ENCODE measurements at places on chromosomes 1 and 21.

DNA sequence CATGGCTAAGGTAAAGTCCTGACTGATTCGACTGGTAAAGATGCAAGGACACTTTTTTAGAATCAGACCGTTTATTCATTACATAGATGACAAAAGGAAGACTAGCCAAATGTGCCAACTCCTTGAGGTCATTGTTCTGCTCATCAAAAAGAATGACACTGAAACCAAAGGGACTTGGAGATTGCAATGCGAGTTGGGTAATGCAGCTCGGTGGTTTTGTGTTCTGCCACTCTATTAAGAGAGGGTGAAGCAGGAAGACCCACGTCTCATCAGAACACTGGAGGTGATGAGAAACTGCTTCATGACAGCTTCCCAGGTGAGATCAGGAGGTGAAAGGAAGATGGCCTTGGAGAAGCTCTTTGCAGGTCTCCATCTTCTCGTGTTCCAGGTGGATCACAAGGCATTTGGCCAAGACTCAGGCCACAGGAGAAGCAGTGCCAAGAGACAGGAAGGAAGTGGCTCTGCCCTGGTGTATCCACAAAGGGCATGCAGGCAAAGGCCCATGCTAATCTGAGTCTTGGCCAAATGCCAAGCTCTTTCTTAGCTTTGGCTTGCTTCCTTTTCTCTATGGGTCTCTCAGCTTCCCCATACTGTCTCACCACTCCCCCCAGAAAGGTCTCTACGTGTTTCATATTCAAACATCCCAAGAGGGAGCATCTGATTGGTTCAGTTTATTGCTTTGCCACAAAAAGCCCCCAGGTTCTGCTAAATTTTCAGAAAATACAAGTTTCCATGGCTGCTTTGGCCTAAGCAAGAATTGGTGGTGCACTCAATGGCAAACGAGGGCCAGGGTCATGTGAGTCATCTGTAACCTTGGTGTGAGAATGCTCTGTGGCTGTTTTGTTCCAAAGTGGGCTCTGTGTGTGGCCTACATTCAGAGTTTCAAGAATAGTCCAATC lies 5.7 kb upstream of the CCT8 start:
- DNase-seq = no peak

DNA sequence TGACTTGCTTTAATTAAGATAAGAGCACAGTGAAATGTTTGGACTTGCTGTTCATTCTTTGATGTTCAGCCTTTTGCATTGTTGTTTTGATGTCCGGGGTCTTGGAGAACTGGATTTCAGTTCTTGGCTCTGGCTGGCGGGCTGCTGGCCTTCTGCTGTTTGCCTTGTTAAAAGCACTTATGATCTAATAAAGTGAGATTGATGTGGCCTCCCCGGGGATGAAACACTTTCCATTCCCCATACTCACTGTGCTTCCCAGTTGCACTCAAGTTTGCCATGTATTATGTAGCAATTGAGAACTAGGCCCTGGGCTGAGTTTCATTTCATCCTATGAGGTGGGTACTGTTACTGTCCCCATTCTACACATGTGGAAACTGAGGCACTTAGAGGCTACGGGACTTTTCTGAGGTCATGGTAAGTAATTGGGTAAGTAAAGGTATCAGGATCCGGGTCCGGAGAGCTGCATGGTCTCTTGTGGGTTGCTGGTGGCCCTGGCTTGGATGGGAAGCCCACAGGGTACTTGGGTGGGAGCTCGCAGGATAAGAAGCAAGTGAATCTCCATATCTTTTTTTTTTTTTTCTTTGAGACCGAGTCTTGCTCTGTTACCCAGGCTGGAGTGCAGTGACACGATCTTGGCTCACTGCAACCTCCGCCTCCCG lies 127.7 kb upstream of the ZBTB40 start:
- DNase-seq = no peak

DNA sequence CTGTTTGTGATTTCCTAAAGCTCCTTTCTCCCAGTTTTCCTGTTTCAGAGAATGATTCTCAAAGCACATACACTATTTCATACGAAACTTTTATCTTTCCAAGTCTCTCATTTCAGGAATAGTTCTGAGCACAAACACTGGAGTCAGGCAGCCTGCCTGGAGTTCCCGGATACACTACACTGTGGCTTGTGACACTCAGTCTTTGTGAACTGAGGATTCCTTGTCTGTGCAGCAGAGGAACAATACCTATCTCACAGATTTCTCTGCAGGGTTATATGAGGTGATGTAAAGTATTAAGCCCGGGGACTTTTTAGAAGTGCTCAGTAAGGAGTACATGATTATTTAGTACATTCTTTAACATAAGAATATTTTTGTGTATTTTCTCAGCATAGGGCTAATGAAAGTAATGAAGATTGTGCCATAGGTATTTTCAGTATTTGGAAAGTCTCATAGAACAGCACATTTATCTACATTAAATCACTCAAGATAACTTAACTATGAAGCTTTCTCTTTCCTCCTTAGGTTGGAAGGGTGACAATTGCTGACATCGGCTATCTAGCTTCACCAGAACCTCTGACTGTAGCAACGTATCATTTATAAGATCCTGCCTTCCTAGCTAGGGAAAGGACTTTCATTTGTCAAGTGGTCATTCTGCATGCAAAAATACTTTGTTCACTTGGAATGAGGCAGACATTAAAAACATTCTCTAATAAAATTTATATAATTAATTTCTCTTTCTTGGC lies 12.9 kb downstream of the GBP2 start:
- no peak for DNase-seq

DNA sequence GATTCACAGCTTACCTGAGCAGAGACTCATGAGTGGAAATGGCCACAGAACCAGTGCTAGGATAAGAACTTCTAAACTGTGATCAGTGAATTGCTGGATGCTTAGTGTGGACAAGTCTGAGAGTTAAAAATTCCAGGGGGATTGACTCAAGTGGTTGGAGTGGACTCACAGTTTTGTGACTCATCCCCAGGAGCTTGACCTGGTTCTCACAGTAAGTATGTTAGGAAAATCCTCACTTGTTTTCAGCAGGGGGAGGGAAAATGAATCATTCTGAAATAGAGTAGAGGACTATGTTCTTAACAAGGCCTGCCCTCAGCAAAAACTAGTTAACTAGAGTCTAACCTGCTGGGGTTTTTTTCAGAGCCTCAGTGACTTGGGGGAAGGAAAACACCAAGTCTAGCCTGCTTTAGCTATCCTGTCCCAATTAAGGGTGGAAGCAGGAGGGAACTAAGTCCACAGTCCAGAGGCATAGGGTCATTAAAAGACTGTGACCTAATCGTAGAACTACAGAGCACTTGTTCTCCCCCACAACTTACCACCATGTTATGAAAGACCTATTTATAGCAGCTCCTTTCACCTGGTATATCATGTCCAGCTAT lies 6.1 kb upstream of the CDC73 start:
- no peak for DNase-seq

DNA sequence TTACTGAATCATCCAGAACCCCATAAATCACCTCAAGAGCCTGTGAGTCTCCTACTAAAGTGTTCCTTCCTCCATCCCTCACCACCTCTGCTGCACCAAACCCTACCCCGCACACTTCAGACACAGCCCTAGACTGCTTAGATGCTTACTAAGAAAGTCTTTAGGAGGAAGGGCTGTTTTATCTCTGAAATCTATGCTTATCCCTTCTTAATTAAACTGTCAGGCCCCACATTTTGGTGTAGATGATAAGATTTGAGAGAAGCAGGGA lies 216.8 kb upstream of the SGIP1 start:
- DNase-seq = no peak

DNA sequence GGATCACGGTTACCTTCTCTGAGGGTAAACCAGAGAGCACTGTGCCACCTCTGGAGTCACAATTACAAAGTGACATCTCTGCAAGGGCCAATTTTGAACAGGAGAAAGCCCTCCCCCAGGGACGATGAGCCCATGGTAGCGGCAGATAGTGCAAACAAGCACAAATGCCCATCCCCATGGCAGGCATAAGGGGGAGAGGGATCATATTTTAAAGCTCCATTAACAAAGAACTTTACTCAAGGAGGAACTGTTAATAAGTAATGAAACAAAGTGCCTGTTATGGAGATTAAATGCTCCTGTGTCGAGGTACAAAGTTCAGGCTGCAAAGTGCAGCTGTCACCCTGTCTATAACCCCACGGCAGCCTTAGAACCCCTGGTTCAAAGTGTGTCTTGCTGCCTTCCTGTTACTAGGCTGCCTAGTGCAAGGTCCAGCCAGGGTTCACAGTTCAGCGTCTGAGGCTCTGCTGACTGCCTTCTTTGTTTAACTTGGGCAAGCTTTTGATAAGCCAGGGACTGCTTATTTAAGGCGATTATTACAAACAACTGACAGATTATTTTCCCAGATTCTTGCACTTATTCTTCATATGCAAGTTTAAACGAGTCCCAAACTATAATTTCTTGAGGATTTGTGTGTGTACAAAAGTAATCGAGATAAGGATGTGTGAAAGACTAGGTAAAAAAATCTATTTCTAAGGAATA lies 75.7 kb upstream of the NRIP1 start:
- no peak for DNase-seq

DNA sequence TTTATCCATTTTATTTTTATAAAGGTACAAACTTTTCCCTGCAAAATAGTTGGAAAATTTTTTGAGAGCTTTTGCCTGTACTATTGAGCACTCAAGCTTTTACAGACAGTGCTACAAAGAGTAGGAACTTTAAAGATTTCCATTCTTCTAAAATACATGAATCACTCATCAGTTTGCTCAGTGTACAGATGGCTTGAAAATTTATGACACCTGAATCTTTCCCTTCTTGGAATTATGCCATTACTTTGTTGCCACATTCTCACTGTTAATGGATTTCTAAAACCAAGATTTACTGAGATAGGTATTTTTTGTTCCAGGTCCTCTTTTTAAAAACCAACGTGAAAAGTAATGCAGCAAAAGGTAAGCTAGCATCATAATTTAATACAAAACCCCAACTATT lies 76.0 kb downstream of the GPATCH2 start:
- DNase-seq = no peak

- DNase-seq = no peak
Measured at GRCh38 chr1:212915245-212916091, 34.9 kb upstream of the VASH2 start.

DNA sequence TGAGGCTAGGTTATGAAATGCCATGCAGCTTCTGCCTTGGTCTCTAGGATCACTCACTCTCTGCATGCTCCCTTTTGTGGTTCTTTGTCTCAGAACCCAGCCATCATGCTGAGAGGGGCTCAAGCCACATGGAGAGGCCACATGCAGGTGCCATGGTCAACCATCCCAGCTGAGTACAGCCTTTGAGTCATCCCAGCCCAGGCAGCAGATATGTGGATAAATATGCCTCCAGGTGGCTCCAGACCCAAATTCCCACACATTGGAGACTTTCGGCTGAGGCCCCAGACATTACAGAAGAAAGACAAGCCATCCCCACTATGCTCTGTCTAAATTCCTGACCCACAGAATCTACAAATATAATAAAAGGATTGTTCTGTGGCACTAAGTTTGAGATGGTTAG lies 102.0 kb downstream of the LHX9 start:
- no peak for DNase-seq

DNA sequence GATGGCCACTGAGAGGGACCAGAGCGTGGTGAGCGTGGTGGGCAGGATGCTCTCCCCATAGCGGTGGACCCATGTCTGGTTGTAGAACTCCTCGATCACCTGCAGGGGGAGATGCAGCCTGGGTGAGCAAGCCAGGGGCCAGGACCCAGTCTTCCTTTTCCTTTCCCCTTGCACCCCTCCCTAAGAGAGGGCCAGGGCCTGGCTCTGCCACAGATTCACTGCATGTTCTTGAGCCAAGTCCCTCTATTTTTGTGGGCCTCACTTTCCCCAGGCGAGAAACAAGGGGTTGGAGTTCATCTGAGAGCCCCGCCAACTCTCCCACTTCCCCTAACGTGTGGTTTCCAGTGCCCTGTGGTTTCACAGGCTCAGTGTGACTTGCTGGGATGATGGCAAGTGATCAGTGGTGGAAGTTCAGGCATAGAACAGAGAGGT lies 27.5 kb downstream of the SLC2A1 start:
- DNase-seq = no peak

- no peak for DNase-seq
Measured at GRCh38 chr1:71783071-71783470, 499.3 kb downstream of the NEGR1 start.

DNA sequence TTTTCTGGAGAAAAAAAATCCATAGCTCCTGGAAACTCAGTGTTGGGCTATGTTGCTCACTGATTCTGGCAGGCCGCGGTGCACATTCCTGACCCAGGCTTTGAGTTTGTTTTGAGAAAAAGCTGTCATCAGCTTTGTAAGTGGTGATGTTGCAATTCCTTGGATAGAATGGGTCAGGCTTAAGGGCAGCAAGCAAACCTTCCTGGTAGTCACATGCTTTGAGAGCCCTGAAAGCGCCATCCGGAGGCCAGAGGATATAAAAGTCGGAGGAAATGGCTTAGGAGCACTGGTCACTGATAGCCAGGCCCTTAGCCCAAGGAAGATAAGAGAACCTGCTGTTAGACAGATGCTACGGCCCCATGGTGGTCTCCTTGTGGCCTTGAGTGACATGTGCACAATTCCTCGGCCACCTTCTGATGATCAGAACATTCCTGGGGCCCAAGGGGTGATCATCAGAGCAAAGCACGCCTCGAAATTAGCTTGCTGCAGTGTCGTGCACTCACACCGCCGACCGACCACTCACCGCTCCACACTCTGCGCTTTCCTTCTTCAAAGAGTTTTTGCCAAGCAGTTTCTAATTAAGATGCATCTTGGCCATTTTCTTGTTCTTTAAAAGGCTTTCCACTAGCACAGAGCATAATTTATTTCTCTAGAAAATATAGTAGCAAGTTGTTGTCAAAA lies 78.6 kb downstream of the MAN1C1 start:
- DNase-seq = no peak

GRCh38 chr21:38468989-38469388 lies 29.3 kb downstream of the ERG start:
- no peak for DNase-seq

DNA sequence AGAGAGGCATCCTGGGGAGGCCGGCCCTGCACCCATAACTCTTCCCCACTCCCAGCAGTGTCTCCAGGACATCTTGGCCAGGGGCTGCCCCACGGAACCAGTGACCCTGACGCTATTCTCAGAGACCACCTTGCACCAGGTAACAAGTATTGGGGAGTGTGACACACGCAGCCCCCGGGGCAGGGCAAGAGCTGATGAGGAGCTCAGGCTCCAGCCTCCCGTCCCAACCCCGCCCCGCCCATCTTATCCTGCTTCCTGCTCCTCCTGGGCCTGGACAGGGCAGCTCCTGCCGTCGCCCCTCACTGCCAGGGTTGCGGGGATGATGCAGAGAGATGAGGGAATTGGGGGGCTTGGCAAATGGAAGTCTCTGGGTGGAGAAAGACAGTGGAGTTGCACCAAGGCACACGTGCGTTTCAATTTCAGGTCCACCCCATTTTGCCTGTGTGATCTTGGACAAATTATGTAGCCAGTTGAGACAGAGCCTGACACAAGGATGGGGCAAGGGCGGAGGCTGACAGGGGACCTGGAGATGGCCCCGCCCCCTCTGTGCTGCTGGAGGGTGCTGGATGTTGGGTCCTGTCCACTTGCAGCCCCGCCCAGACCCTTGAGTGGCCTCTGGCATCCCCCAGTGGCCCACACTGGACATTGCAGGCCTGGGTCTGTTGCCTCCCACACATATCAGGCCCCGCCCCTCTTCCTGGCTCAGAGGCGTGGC lies 10.7 kb downstream of the CLCNKA start:
- DNase-seq = no peak

- DNase-seq = no peak
Measured at GRCh38 chr1:31626223-31627207, 9.0 kb downstream of the HCRTR1 start.

- no peak for DNase-seq
Measured at GRCh38 chr21:17488620-17489019, 24.2 kb upstream of the CXADR start.
